ENCODE measurements at places on chromosomes 12 and 14.

- H3K36me3 ChIP-seq: no peaks in the 10 kb centered on the region
- H3K27ac ChIP-seq: no peak overlapping the region
- no peak for DNase-seq
- H3K27me3 ChIP-seq: peaks cover 2% of the 10 kb centered on the region
Observed at GRCh38 chr12:27610374-27610773, 85.9 kb upstream of the REP15 start.

DNA sequence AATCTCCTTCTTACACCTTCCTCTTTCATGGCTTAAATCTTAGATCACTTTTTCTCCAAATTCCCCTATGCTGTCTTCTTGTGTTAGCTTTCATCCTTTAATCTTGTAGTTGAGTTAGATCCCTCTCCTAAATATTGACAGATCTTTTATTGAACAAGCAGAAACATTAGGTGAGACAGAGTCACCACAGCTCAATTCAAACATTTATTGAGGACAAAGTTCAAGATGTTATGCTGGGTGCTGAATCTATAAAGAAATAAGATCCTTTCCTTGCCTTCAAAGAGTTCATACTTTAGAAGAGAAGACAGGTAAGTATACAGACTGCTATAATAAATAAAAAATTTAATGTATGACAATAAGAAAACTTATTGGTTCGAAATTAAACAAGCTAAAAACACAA, 109.7 kb downstream of the TXNDC16 start:
- H3K27ac ChIP-seq: no peak overlapping the region
- H3K4me3 ChIP-seq: no peak overlapping the region
- no peak for DNase-seq
- H3K27me3 ChIP-seq: no peaks in the 10 kb centered on the region
- H3K36me3 ChIP-seq: peaks cover 51% of the 10 kb centered on the region
- peaks cover 4% of the 10 kb centered on the region for H3K4me1 ChIP-seq

DNA sequence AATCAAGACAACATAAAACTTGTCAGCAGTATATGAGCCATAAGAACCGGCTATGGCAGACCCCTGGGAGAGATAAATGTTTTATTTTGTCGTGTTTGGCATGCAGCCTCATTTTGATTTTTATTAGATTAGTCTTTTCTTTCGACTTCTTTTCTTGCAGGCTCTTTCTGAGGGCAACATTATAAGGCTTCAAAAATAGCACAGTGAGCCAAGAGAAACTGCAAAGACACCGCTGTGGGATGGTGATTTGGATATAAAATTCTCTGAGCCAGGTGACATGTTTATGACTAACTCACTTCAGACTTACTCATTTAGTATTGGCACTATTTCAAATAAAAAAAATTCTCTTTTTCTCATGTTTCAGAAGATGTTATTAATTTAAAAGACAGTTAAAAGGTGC, 96.8 kb upstream of the PKP2 start:
- H3K4me1 ChIP-seq: no peaks in the 10 kb centered on the region
- no peaks in the 10 kb centered on the region for H3K36me3 ChIP-seq
- H3K4me3 ChIP-seq: no peak overlapping the region
- DNase-seq: no peak

- H3K27me3 ChIP-seq: no peaks in the 10 kb centered on the region
- no peak overlapping the region for H3K27ac ChIP-seq
- no peak for DNase-seq
- no peak overlapping the region for H3K4me3 ChIP-seq
- no peaks in the 10 kb centered on the region for H3K4me1 ChIP-seq
Observed at GRCh38 chr12:61538951-61539350, 721.3 kb upstream of the USP15 start.

DNA sequence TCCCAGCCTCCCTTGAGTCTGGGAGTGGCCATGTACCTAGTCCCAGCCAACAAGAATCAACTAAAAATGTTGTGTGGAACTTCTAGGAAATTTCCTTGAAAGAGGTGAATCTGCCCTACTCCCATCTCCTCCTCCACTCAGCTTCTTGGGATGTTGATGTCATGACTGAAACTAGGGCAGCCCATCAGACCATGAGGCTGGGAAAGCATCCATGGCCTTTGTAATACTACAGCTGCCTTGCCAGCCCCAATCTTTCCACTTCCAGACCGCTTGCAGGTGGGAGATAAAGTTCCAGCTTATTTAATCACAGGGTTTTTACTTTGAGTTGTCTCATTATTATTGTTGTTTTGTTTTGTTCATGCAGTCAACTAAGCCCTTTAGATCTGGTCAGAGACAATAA, 170.3 kb upstream of the LMNTD1 start:
- no peak overlapping the region for H3K27ac ChIP-seq
- no peaks in the 10 kb centered on the region for H3K4me1 ChIP-seq
- no peaks in the 10 kb centered on the region for H3K36me3 ChIP-seq
- DNase-seq: no peak

Data from activated CD8-positive, alpha-beta T cell treated with anti-CD3 and anti-CD28 coated beads, Interleukin-2, amount 10 ng/mL, durations not matched to agents 7 days and 5 days (primary cell).